ENCODE measurements at places on chromosomes 5 and 9.

GRCh38 chr5:80964919-80965318 lies 4.8 kb downstream of the RASGRF2 start:
- DNase-seq, result no peak

GRCh38 chr9:113863345-113863744 lies 12.8 kb upstream of the ZNF618 start:
- DNase-seq, result no peak

- DNase-seq, result no peak
Observed at GRCh38 chr5:121962347-121962670, 534 bp downstream of the SRFBP1 start.

DNA sequence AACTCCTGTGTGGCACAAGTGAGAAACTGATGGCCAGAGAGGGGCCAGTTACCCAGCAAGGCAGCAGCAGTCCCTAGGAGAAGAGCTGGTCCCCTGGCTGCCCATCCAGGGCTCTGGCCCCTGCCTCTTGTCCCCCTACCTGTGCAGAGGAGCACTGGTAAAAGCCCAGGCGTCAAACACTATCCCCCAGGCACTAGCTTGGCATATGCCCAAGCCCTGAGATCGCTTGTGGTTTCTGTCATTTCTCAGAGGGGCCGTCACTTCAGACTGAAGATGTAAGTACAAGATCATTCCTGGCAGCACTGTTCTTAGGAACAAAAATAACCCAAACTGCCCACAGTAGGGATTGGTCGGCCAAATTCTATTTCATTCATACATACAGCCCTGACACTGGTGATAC lies 53.9 kb downstream of the COL15A1 start:
- DNase-seq, result no peak

DNA sequence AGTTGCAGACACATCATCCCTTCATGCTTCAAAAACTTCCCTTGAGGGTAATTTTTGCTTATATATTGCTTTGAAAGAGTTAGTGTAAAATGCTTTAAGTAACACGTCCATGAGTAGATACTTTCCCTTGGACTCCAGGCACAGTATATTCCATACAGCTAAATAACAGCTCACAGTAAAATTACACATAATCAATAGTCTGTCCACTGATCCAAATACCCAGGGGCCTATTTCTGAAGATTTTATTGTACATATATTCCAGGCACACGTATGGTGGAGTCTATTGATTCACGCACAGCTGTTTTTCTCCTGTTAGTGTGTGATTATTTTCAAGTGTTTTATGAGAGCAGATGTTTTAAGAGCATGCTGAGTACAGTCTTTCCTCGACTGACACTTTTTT lies 223.7 kb upstream of the GRAMD2B start:
- no peak for DNase-seq

DNA sequence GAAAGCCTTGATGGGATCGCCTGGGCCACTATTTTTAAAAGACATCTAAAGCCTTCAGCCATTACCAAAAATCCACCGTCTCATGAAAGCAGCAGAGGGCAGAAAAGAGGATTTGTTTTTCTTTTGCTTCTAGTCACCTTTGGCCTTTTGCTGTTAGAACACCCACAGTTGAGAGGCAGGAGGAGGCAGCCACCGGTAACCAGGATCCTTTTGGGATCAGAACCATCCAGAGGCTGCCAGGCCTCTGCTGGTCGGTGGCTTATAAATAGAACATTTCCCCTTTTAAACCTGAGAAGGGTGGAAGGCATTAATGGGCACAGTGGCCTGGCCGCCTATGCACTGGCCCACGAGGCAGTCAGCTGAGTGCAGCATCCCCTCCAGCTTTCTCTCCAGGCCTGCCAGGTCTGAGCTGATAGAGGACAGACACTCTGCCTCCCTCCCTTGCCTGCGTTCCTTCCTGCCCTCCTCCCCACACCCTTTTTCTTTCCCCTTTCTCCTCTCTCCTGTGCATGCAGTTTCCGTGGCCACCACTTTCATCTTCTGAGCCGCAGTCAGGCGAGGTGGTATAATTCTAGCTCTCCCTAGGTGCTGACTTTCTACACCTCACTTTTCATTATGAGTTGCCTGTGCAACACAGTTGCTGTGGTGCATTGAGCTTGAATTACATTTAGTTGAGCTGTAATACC lies 253.4 kb downstream of the ARHGAP26 start:
- DNase-seq, result no peak

DNA sequence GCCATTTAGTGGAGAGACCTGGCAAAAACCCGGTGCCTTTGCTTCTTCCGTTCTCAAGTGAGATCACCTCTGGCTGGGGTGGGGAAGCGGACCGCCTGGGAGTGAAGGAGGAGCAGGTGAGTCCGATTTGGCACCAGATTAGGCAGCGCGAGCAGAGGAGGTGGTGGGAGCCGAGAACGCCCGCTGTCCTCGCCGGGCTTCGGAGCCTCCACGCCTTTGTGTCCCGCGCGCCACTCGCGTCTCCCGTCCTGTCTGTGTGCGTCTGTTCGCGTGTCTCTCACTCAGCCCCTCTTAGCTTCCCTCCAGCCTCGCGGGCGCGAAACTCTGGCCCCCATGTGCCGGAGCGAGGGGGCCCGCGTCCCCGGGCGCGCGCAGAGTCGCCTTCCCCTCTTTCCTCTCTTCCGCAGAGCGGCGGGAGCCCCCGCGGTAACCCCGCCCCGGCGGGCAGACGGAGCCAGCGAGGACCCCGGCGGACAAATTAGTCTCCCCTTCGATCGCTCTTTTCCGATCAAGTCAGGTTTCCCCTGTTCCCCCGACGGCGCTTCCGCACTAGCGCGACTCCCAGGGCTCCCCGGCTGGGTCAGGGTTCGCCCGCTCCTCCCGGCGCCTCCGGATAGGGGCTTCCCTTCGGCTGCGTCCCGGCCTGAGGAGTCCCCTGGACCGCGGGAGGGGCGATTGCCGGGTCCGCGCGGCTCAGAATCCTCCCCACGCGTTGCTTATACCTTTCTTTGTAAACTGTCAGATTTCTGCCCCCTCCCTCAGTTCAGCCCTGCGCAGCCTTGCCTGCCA lies 7.1 kb downstream of the POU4F3 start:
- no peak for DNase-seq

DNA sequence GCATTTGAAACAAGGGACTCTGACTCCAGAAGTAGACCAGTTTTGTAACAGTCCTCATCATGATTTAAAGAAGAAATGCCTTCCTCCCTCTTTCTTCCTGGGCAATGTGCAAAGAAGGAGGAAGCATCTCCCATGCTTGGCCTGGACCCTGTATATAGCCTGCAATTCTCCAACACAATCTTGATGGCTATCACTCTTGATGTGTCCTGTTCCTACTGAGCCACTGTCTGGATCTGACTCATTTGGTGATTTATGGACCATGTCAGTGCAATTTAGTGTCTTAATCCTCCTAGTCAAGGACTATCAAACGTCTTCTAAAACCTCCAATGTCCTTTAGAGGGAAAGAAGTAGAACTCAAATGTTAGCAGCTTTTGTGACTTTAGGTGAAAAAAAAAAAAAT lies 697.3 kb downstream of the TLR4 start:
- no peak for DNase-seq

DNA sequence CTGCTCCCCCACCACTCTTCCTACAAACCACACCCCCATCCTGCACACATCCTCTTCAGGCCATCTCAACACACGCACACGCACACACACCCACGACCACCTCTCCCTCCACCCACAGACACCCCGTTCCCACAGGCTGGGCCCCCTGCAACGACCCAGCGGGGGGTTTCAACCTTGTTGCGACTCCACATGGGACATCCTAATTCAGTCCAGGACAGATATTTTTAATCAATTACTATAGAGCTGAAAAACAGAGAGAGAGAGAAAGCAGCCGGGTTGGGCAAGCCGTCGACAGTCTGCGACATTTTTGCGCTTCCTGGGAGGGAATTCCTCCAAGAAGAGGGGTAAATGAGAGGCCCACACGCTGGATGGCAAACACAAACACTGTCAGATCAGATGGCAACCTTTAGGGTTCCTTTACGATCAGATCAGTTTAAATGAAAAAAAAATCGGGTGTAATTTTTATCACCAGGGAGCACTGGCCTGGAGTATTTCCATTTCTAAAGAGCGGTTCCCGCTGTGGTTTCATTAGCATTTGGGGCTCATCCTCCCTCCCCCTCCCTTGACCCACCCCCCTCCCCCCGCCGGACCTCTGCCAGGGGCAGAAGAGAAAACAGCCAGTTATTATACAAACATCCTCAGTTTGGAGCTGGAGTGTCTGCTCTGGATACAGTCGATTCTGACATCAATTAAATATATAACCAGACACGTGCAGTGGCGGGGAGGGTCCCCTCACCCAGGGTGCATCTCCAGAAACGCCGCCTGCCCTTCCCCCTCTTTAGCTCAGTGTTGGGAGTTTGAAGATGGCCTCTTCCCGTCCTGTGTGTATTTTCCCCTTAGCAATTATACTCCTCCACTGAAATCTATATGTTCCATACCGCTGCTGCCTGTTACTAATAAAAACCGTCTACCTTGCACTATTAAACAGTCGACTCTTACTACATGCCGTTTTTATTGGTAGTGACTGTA lies 2.3 kb upstream of the IRX2 start:
- DNase-seq, result no peak

- DNase-seq, result no peak
Observed at GRCh38 chr5:141757402-141757801, 75.4 kb upstream of the ARAP3 start.

DNA sequence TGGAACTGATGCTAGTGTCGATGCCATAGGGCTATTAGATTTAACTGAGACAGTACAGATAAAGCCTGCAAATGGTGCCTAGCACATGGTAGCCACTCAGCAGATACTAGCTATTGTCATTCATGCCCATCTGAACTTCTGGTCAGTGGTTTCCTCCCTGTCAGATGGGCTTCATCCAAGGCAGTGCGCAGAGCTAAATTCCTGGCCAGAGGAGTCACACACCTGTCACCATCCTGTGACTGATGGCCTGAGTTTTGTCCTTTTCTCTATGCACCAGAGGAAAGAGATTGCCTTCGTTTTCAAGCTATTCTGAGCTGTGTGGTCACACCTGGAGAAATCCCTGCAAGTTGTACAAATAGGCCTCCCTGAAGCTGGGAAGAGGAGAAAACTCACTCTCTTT lies 34.7 kb downstream of the MSX2 start:
- DNase-seq, result no peak

DNA sequence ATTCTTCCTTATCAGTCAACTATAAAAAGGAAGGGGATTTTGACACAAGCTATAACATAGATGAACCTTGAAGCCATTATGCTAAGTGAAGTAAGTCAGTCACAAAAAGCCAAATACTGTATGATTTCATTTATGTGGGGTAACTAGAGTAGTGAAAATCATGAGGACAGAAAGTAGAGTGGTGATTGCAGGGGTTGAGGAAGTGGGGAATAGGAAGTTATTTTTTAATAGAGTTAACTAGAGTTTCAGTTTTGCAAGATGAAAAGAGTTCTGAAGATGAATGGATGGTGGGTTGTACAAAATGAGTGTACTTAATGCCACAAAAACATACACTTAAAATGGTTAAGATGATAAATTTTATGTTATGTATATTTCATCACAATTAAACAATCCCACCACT lies 65.4 kb upstream of the FAM174A start:
- DNase-seq, result no peak

DNA sequence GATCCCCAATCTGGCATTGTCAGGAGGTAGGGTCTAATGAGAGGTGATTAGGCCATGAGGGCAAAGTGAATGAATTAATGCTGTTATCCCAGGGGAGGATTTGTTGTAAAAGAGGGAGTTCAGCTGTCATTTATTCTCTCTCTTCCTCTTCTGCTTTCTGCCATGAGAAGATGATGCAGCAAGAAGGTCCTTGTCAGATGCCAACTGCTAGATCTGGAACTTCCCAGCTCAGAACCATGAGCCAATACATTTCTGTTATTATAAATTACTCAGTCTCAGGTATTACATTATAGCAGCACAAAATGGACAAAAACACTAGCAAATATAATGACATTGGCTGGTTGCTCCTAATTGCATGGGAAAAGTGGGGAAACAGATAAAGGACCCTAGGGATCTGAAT lies 15.6 kb upstream of the BICD2 start:
- no peak for DNase-seq

GRCh38 chr9:121823451-121824169 lies 172.2 kb downstream of the DAB2IP start:
- DNase-seq, result no peak

DNA sequence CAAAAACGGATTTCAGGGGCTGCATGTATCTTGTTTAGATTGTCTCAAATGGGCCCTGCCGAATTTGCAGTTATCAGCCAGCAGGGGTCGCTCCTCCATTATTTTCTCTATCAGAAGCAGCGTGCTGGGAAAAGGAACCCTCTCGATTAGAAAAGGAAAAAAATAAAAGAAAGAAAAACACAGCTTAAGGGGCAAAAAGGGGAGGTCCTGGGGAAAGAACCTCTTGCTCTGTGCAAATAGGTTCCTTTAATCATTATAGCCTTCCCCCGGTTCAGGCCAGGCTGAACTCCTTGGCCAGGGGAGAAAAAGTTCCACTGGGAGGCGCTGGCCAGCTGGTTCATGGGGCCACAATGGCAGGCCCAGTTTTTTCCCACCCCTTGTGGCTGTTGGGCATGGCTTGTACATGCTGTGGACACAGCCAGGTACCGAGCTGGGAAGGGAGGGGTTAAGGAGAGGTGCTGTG lies 25.0 kb upstream of the CAPSL start:
- DNase-seq, result no peak

GRCh38 chr9:38392235-38393127 lies at the start of gene ALDH1B1:
Gene ALDH1B1 (plus strand): TSS chr9:38392702. CDS start chr9:38395749, 3,047 bp downstream.
- peak; percentile 83 for DNase-seq

GRCh38 chr5:123094237-123094918 lies 5.3 kb downstream of the PRDM6 start:
- DNase-seq, result no peak

GRCh38 chr5:170164921-170165320 lies 59.2 kb downstream of the FOXI1 start:
- no peak for DNase-seq

- DNase-seq, result peak; percentile 13
Observed at GRCh38 chr5:71922584-71923106, 184.6 kb upstream of the MAP1B start.

DNA sequence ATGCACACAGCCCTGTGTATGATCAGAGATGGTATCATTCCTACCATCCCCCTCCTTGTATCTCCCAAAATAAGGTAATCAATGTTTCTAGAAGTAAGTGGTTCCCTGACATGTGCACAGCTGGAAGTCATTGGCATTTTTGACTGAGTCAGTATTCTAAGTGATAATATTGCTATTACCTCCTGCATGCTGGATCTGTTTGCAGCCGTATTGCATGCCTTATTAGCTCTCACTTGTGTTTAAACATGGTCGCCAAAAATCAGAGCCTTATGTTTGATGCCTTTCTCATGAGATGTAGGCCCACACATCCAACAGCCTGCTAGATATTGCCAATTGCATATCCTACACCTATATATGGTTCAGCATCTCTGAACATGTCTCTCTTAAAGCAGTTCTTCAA lies 254.3 kb downstream of the CDH12 start:
- no peak for DNase-seq

DNA sequence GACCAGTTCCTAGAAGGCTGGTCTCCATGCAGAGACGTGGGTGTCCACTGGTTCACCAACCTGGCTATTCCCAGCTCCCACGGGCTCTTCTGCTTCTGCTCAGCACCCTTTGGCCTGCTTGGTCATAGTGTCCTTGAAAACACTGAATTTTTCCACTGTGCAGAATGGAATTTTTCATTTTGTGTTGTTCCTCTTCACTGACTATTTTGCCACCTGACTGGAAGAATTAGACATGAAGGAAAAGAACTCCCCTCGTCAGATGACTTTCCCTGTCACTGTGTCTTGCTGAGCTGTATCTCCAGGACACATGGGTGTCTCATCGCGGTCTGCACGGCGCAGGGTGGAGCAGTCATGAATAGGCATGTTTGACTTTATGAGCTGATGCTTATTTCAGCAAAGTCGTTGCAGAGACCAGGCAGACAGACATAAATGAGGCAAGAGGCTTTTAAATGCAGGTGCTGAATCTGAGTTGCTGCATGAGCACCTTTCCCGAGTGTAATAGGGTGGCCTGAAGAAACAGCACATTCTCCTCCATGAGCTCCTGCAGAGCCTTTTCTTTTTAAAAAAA lies 50.2 kb upstream of the SEMA4D start:
- DNase-seq, result no peak
